ENCODE measurements at places on chromosomes 5 and 9. TPM values are rescaled to one million over a fixed set of nuclear protein-coding genes. Genes with fewer than 3 reads are reported as not detected.

DNA sequence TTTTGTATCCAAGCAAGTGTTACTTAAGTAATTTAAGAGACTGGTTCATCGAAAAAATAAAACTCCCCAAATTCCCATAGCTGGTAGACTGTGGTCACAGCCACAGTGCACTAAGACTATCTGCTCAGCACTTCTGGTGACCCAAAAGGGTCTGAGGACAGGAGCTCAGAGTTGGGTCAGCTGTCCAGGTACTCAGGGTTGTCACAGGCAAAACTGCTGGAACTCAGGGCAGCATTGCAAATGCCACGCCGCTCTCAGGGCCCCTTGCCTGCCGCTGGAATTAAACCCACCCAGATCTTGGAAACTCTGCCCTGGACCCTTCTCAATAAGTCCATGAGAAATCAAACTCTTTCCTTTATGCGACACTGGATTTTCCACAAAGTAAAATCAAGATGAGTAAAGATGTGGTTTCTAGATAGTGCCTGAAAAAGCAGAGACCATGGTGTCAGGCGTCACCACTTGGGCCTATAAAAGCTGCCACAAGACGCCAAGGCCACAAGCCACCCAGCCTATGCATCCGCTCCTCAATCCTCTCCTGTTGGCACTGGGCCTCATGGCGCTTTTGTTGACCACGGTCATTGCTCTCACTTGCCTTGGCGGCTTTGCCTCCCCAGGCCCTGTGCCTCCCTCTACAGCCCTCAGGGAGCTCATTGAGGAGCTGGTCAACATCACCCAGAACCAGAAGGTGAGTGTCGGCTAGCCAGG is at the start of gene IL13:
IL13 (plus strand) TSS at position 498 of the 705 bp plus-strand sequence; CDS start at position 512, 14 bp downstream.
- no peak for DNase-seq

DNA sequence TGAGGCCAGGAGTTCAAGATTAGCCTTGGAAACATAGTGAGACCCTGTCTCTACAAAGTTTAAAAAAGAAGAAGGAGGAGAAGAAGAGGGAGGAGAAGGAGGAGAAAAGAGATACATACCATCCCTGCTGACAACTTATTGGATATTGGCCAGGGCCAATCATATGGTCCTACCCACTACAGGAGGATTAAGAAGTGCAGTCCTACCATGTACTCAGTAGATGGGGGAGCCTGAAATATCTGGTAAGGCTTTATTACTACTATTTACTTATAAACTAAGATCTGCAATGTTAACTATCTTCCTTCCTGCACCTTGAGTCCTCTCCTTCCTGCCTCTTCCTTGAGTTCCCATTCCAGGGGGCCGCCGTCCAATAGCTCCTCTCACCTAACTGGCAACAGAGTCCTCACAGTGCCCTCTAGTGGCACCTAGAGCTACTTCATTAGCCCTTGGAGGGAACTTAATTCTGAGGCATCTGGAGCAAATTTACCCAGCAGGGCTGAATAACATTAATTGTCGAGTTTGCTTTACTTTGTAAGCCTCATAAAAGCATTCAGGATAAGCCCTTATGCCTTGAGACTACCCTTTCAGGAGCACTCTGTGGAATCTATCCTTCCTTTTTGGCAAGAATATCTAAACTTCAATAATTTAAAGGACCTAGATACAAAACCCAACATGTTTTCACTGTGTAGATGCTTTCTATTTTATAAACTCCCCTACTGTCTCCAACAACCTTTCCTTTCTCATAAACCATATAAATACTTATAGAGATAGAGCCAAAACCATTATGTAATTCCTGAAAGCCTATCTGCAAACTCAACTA is 39.1 kb upstream of the RANBP6 start:
- no peak for DNase-seq

GRCh38 chr9:120983259-120983837 is 56.8 kb upstream of the TRAF1 start:
- no peak for DNase-seq

GRCh38 chr9:84711398-84711777 is 41.9 kb downstream of the NTRK2 start:
- no peak for DNase-seq

DNA sequence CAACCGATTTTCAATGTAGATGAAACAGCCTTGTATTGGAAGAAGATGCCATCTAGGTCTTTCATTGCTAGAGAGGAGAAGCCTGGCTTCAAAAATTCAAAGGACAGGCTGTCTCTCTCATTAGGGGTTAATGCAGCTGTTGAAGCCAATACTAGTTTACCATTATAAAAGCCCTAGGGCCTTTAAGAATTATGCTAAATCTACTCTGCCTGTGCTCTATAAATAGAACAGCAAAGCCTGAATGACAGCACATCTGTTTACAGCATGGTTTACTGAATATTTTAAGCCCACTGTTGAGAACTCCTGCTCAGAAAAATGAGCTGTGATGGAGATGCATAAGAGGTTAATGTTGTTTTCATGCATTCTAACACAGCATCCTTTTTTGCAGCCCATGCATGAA is 188.5 kb downstream of the TRIM32 start:
- no peak for DNase-seq

- DNase-seq = no peak
These were observed 12.3 kb downstream of the KIF4B start for GRCh38 chr5:155025895-155026294.

Gene PDE6A
- total RNA-seq = not detected

GRCh38 chr5:126883564-126884245 is 106.8 kb downstream of the LMNB1 start:
- no peak for DNase-seq

GRCh38 chr5:180603076-180603594 is 11.8 kb upstream of the SCGB3A1 start:
- DNase-seq = no peak

DNA sequence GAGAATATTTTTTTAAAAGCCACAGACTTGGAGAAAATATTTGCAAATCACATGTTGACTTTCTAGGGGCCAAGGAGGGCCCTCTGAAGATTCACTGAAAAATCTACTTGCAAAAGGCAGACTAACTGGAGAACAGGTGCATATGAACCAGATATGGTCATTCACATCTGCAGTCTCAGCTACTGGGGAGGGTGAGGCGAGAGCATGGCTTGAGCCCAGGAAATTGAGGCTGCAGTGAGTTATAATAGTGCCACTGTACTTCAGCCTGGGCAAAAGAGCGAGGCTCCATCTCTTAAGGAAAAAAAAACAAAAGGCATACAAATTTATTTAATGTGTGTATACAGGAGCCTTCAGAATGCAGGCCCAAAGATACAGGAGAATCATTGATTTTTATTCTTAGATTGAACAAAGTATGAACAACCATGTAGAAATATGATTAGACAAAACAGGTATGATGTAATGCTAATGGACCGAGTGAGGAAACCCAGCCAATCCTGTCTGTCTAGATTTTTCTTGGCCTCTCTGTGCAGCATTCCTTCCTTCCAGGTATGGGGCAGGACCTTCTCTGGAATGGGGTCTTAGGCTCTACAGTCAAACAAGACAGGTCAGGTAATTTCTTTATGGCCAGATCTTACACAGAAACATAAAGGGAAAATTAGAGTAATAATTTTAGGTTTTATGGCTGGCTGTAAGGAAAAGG is 15.3 kb upstream of the SLC27A6 start:
- no peak for DNase-seq
